ENCODE measurements at places on chromosomes 6 and 20.
A peak's percentile ranks its signal among the peaks of the same experiment; 100 is the strongest.

DNA sequence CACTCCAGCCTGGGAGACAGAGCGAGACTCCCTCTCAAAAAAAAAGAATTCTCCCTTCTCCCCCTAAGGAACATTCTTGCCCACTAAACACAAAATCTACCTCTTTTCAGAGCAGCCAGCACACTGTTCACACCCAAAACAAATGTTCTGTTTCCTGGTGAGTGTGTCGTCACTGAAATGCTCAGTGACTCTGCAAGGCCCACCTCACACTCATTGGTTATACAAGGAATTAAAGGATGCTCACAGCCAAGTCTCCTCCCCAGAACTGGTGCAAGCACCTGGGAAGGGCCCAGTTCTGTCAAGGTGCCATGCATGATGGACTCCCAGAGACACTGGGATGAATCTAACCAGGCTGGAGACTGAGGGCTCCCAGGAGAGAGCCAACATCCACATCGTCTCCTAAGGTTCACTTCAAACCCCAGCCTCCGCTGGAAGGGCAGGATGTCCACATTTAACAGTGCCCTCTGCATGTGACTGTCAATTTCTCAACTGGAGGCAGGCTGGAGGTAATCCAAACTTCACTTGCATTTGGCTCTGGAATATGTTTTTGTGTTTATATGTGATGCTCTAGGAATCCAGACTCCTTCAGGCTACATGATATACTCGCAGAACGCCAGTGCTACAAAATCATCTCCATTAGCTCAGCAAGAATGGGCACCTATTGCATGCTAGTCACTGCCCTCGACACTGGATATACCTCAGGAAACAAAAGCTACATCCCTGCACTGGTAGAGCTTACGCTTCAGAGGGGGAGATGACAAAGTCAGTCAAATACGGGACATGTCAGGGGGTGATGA, 7.1 kb downstream of the RRBP1 start:
- DNase-seq, result no peak

GRCh38 chr6:126574301-126574700, 234.4 kb downstream of the CENPW start:
- DNase-seq, result no peak

- DNase-seq, result no peak
Observed at GRCh38 chr20:48695255-48695654, 132.5 kb downstream of the PREX1 start.

DNA sequence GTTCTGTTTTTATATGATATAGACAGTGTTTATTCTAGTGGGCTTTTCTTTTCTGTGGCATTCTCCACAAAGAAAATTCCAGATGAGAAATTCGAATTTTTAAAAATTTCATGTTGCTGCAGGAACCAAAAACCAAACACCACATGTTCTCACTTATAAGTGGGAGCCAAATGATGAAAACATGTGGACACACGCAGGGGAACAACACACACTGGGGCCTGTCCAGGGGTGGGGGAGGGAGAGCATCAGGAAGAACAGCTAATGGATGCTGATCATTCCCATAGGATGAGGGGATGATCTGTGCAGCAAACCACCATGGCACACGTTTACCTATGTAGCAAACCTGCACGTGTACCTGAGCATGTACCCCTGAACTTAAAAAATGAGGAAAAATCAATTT, 499.0 kb upstream of the SLC35B3 start:
- no peak for DNase-seq

GRCh38 chr20:37984018-37984785, 49.1 kb downstream of the TTI1 start:
- DNase-seq, result no peak

- DNase-seq, result peak; percentile 3
Observed at GRCh38 chr6:72580281-72580940, 41.5 kb upstream of the KCNQ5 start.

- DNase-seq, result no peak
Observed at GRCh38 chr6:167146977-167147376, 10.8 kb downstream of the GPR31 start.

GRCh38 chr6:133644548-133644891, 244.4 kb upstream of the TCF21 start:
- DNase-seq, result no peak

GRCh38 chr6:79824202-79824601, 123.2 kb downstream of the ELOVL4 start:
- DNase-seq, result no peak

- no peak for DNase-seq
Observed at GRCh38 chr6:135883045-135883444, 31.5 kb downstream of the PDE7B start.

DNA sequence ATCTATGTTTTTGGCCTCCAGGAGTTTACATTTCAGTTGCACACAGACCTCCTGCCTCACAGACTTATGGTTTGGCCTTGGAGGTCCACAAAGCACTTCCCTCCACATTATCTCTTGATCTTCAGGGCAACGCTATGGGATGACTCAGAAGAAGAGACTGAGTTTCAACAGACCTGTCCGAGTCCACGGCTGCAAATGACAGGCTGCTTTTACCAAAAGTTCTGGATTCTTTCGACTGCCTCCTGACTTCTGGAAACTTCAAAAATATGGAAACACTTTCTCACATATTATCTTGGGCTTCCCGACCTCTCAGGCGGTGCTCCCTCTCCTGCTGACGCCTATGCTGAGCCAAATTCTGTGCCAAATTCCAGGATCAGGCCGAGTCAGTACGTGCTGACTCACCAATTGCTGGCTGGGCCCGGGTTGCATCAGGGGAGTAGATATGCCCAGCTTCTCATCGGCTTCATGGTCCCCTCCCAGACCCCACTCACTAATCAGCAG, 190.2 kb downstream of the BMP7 start:
- no peak for DNase-seq

DNA sequence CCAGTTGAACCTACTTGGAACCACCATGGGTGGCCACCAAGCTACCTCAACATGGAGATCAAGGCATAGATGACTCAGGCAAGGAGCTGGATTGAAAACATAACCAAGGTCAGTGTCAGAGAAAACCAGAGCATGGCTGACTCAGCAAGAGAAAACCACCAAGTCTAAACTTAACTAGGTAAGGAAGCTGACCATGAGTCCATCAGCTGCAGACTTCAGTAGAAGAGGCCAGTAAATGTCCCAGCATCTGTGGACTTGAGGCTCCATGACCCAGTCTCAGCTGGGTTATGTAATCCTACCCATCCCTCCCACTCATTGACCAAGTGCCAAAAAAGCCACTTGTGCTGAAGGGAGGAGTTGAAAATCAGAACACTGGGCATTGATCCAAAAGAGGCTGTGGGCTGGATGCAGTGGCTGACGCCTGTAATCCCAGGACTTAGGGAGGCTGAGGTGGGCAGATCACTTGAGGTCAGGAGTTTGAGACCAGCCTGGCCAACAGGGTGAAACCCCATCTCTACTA, 93.7 kb upstream of the CBLN4 start:
- DNase-seq, result no peak

DNA sequence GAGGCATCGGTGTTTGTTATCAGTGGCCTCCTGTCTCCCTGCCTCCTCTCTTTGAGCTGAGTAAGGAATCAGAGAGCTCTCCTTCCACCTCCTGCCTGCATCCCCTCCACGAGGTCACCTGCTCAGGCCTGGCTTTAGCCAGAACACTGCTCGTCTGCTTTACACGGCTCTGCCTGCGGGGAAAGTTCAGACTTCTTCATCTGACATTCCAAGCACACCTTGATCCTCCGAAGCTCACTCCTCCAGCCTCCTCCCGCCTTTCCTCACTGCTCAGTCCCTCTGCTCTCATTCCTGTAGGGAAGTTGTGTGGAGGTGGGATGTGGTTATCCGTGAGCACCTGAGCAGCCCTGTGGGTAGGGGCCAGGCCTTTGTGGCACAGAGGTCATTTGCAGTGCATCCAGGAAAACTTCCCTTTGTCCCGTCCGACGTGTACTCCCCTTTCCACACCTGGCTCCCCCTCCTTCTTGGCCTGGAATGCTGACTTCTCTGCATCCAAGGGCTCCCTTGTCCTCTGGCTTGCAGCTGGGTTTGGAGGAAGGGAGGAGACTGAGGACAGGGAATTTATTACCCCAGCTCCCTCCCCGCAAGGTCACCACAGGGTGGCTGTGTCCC, 12.8 kb upstream of the CCDC167 start:
- DNase-seq, result no peak

DNA sequence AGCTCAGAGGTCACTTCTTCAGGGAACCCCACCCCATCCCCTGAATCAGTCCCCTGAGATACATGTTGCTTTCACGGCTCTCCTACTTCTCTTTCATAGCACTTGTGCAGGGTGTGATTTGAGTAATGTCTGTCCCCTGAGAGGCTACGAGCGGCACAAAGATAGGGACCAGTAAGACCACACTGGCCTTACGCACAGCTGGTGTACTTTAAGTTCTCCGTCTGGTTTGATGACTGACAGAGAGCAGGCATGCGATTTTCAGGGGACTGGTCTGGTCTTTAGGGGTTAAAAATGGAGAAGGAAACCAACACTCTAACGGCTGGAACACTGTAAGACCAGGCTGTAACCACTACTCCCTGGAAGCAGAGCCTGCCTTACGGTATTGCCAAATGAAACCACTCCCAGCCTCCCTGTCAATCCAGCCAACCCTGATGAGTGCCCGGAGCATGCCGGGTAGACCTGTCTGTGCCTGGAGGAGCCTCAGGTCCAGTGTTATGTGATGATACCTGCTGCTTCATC, 47.1 kb downstream of the ELMO2 start:
- DNase-seq, result no peak

GRCh38 chr6:158415666-158416065, 103.4 kb downstream of the TULP4 start:
- DNase-seq, result no peak

GRCh38 chr6:68040312-68040778, 594.7 kb upstream of the ADGRB3 start:
- DNase-seq, result no peak

DNA sequence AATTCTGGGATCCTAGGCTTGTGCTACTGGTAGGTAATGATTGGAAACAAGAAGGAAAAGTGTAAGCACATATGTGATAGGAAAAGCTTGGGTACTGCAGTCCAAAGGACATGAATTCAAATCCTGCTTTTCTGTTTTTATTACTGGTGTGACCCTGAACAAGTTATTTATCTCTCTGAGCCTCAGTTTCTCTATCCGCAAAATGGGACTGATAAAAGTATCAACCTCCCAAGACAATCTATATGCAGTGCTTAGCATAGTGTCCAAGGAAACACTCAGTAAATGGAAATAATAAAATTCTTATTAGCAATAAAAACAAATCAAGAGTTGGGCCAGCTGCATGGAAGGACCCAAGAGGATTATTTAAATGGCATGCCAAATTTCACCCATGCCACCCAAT, 108.5 kb downstream of the ZMYND8 start:
- DNase-seq, result no peak

DNA sequence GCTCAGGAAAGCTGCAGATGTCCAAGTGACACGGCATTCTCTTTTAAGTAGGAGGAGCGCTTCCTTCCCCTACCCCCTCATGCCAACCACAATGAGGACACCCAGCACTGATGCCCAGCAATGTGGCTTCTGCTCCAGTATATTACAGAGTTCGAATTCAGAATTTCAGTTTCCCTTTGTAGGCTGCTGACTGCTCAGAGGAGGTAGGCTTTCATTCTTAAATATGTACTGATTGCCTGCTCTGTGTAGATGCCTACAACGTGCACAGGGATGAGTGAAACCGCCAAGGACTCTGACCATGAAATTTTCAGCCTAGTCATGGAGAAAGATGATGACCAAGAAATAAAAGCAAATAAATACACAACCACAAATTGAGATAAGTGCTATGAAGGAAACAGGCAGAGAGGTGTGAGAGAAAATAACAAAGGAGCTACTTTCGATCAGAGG, 50.9 kb upstream of the TNFAIP3 start:
- peak; percentile 47 for DNase-seq

GRCh38 chr6:43308101-43308989, at the start of gene CRIP3:
Gene CRIP3 (minus strand): TSS chr6:43308826. CDS start chr6:43308792, 34 bp downstream.
- DNase-seq, result peak; percentile 56

- no peak for DNase-seq
Observed at GRCh38 chr6:69584913-69585729, 211.7 kb downstream of the LMBRD1 start.

DNA sequence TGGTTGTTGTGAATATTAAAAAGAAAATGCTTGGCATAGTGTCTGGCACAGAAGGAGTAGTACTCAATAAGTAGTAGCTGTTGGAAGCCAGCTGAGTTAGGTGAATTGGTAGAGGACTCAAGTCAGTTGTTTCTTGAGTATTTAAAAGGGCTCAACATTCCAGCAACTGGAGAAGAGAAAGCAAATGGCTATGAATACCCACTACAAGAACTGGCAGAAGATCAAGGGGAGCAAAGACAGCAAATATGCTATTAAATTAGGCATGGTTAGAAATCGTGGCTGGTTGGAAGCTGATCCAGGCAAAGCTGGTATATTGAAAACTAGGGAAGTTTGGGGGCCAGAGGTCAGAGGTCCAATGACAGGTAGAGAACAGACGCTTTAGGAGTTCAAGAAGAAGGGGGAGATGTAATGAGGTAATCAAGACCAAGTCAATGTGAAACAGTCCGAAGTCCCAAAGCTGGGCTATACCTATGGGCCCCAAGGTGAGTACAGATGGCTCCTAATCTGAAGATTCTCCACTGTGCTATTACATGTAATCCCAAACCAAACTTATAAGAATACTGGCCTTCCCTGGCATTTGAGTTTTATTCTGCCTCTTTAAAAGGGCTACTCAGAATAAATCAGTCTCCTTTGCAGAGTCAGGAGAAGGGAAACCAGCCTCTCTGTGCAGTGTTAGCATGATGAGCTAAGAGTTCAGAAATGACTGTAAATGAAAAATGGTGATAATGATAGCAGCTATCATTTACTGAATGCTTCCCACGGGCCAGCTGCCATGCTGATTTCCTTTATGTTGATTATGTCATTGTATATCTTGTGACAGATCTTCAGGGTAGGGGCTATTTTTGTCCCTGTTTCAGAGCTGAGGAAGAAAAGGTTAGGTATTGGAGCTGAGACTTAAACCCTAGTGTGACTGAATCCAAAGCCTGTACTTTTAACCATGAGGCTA, 122.3 kb downstream of the ANKS1A start:
- DNase-seq, result no peak

DNA sequence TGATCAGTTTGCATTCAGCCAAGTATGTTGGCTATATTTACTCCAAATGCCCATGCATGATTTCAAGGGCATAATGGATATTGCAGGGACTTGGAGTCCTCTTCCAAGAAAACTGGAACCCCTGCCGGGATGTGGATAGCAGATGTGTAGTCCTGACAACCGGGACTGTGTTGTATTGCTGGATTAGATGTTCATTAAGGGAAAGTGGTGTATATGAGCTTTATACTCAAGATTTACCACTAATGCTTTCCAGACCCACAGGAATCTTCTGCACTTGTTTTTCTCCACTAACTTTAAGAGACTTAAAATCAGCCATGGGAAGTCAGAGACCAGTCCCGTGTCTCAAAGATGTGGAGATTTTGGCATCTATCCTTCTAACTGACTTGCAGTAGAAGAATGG, 770.9 kb downstream of the HDGFL1 start:
- no peak for DNase-seq

- DNase-seq, result peak; percentile 27
Observed at GRCh38 chr6:130848945-130849344, 21.7 kb downstream of the SMLR1 start.

DNA sequence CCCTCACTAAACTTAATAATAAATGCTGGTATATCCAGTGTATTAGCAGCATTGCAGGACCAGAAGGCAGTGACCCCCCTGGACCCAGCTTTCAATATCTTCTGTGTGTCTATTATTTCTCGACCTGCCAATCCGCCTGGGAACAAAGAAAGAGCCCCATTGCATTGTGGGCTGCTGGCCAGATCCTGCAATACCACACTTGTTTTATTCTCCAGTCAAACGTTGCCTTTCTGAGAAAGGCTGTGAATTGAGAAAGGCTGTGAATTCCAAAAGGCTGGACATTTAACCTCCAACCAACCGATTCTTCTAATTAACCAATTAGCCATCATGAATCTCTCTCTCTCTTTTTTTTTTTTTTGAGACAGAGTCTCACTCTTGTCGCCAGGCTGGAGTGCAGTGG, 1.5 kb upstream of the MTO1 start:
- no peak for DNase-seq
